ENCODE measurements at places on chromosomes 2 and 18. TPM values are rescaled to one million over a fixed set of nuclear protein-coding genes. Genes with fewer than 3 reads are reported as not detected.

DNA sequence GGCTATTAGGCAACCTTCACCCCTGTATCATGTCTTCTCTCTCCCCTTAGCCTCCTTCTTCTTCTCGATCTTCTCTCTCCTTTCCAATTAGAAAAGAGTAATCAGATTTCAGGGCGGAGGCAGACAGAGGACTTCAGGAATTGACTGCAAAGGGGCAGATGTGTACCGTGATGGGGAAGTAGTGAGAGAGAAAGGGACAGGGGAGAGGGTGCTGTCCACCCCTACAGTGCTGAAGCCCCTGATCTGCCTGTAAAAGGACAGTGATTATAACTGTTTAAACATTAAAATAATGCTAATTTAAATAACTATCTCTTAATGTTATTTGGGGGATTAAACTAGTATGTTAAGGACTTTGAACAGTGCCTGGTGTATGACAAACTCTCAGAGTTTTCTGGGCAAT, 178.5 kb downstream of the ACTR3 start:
- DNase-seq = no peak

The RNU2-63P gene
- not detected for total RNA-seq

The NEU2 gene
- not detected for total RNA-seq

GRCh38 chr18:51236225-51236624, 38.7 kb upstream of the MEX3C start:
- DNase-seq = no peak

GRCh38 chr2:154912215-154912614, 213.7 kb downstream of the KCNJ3 start:
- no peak for DNase-seq

- no peak for DNase-seq
Observed at GRCh38 chr2:232219496-232219870, 159.1 kb upstream of the ALPP start.

DNA sequence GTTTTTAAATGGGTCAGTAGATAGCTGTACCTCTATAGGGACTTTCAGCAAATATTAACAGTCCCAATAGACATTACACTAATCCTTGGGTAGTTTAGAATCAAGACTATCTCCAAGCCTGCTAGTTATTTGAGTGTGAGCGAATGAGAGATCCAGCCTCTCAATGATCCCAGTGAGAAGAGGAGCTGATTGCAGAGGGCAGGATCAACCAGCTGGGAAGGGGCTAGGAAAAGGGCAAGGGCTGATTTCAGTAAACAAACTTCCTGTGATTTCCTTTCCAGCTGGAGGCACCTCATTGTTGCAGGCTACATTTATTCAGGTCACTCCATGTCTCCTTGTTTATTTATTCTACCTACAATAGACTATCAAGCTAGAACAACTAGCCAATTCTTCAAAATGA, 84.1 kb upstream of the CTNNA2 start:
- DNase-seq = no peak

GRCh38 chr2:52884761-52885352, 882.7 kb upstream of the CHAC2 start:
- DNase-seq = no peak

All from ureter (tissue), 1 donor.